ENCODE measurements at places on chromosomes 4 and X.

DNA sequence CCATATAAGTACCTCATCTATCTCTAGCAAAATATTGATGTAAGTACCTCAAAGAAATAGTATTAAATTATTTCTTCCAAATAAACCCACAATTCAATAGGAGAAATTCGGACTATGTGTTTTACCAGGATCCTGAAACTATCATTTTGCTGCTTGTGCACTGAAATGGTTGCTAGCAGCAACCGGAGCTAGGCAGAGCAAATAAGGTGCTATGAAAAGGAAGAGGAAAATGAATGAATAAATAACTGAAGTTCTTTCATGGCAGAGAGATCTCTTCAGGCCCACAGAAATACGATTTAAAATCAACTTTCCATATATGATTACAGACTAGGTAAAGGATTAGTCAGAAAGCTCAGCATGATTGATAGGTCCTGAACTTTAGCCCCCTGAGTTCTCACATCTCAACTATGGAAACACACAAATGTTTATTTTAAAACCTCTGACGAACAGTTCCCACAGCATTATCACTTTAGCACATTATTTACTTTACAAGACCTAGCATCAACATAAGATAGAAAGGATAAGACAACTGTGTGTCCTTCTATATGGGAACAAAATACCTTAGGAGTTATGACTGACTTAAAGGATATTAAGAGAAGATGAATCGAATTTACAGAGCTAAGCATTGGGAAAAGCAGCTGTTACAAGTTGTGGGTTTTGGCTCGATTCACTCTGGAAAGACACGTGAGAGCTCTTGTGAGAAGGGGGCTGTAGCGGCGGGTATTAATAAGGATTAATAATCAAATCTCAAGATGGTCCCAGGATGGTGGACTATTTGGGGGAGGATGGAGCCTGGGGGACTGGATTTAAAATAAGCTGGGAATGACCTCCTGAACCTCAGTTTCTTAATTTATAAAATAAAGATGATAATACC, 104.3 kb downstream of the CORIN start:
- no peak for DNase-seq

GRCh38 chr4:143019351-143019750, 165.4 kb upstream of the USP38 start:
- DNase-seq, result no peak

DNA sequence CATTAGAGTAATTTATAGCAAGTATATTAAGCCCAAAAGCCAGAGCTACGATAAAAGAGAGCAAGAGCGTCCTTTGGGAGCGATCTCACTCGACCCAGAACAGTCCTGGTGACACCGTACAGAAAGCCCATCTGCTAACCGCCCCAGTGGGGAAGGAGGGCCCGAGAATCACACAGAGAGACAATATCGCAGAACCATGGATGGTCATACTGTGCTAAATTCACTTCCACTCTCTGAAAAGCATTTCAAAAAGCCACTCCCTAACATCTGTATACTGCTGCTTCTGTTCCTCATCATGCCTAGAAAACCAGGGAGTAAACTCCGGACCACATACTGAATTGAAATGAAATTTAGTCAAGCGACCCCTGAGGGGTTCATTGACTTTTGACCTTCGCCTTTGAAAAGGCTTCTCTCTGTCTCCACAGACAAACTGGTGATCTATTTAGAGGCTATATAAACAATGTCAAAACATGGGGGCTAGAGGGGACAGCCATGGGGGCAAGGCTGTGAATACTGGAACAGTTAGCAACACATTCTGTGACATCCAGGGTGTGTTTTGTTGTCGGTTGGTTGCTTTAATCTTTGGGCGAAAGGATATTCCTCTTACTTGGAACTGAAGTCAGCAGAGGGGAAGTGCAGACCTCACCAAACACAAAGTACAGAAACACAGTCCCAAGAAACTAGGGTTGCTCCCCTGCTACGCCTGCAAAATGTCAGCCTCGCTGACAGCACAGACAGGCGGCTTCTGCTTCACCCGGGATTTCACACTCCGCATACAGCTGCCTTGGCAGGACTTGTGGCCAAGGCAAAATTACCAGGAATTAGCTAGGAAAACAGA, 129.0 kb upstream of the RASGEF1B start:
- no peak for DNase-seq

DNA sequence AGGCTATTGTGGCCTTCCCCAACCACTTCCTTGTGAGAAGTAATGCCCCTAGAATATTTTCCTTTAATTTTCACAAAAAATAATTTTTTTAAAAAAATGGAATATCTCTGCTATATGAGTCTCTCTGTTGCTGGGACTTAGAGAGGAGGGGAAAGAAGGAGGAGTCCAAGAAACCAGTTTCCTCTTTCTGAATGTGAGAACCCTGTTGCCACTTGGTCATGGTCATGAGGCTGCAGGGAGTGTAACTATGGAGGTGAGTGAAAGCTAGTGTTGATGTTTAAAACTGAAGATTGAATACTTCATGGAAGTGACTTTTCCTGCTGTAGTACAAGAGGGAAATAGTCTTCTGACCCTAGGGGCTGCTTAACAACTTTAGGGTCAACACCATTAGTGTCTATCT, 20.4 kb downstream of the KIAA1210 start:
- DNase-seq, result no peak

- peak; percentile 17 for DNase-seq
Measured at GRCh38 chr4:113467581-113467980, 294.0 kb downstream of the CAMK2D start.

DNA sequence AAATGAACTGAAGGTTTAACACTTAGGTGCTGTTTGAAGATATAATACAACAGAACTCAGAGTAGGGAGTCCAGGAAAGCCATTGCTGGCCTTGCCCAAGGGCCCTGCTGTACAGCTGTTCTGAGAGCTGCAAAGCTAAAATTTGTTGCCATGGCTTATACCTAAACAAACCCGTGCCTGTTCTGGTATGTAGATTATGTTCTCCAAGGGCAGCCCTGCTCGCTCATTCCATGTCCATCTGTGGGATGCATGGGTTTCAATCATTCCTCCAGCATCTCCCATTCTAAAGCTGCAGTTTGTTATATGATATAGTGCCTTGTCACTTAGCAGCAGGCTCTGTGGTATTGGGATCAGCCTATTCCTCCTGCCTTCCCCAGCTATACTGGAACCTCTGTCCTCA, 80.8 kb upstream of the BMPR1B start:
- DNase-seq, result peak; percentile 39

DNA sequence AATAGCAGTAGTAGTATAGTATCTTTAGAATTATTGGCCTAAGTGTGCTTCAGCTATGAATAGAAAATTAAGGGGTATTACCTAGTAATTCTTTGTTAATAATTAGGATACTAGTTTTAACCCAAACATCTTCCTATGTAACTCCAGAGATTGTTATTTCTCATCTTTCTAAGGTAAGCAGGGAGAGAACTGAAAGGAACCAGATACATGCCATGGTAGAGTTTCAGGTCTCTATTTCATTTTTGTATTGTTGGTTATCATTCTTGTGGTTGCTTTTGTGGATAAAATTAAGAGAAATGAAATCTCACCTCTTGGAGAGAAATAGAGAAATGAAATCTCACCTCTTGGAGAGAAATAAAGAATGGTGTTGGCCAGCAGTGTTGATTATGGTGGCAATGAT, 597.1 kb upstream of the CT83 start:
- DNase-seq, result no peak

DNA sequence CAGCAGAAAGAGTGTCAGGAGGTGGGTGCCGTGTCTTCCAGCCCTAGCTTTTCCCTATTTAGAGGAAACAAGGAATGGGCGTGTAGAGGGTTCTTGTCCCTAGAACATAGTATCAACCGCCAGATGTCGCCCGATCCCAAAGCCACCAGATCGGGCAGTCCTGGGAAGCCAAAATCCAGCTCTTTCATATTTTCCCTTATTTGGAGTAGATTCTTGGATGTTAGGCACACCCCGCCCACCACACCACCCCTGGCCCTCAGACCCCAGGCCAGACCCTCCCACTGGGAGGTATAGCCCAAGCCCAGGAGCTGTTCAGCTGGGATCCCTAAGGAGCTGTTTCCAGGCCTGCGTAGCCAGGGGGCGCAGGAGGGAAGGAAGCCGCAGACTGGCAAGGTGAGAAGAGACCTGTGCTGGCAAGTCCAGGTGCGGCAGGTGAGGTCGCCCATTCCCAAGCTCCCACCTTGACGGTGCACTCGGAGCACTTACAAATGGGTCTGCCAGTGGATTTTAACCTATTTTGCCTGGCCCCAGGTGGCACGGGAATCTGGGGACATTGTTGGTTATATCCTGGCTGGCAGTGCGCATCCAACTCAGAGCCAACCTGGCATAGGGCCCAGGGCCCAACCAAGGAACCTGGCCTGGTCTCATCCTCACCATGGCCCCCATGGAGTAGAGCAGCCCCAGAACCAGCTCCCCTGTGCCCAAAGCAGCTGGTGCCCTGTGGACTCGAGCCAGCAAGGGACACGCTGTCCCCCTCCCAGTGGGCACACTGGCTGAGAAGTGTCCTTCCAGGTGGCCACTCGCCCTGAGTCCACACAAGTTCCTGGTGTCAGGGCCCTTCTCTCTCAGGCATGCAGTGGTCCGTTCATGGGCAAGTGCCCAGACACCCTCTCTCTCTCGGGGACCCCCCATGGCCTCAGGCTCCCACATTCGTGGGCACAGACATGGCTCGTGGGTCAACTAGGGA, 811 bp downstream of the FLNA start:
- peak; percentile 68 for DNase-seq

DNA sequence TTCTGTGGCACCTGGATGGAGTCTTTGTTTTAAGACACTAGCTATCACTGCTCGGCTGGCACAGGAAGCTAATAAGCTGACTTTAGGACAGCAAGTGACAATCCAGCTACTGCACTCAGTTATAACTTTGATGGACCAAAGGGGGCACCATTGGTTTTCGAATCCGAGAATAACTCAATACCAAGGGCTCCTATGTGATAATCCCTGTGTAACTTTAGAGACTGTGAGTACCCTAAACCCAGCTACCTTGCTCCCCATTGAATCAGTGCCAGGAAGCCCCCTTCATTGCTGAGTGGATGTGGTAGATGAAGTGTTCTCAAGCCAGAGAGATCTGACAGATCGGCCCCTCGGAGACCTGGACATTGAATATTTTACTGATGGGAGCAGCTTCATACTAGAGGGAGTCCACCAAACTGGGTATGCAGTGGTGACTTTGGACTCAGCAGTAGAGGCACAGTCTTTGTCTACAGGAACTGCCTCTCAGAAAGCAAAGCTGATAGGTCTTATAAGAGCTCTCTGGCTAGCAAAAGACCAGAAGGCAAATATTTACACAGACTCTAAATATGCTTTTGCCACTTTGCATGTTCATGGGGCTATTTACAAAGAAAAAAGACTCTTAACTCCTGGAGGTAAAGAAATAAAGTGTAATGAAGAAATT, 35.5 kb upstream of the UGT2B7 start:
- DNase-seq, result no peak
